WTC11 (cell line): ENCODE measurements at places on chromosomes 16 and 17.
A peak's percentile ranks its signal among the peaks of the same experiment; 100 is the strongest.

GRCh38 chr17:49523706-49524472 lies 28.8 kb downstream of the NGFR start:
- peak; percentile 9 for DNase-seq

GRCh38 chr17:80921741-80922579 lies 69.7 kb upstream of the CHMP6 start:
- no peak for DNase-seq

DNA sequence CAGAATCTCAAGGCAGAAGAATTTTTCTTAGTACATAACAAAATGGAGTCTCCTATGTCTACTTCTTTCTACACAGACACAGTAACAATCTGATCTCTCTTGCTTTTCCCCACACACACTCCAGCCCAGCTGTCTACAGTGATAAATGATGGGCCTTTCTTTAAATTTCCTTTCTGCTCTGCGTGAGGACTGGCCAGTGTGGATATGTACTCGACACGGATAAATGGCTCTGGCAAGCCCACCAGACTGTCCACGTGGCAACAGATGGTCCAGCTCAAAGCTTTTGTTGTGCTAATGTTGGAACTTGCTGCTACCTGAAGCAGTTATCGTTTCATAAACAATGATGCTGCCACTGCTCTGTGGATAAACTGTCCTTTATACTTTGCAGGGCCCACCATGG lies 410.7 kb downstream of the TMEM114 start:
- DNase-seq, result no peak

GRCh38 chr17:74972973-74973328 lies 392 bp upstream of the HID1 start:
- no peak for DNase-seq

DNA sequence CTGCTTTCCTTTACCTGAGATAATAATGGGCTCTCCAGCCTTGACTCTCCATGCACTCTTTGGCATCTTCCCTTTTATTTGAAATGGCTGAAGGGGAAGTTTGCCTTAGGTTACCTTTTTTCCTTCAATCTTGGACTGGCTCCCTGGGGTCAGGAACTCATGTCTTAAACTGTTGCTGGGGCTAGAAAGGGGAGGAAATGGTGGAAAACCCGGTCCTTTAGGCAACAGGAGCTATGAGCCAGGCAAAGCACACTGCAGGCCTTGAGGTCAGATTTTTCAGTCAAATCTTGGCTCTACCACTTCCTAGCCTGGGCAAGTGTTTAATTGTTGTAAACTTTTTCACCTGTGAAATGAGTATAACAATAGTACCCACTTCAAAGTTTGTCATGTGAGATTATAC lies 30.2 kb downstream of the MINK1 start:
- DNase-seq, result no peak

DNA sequence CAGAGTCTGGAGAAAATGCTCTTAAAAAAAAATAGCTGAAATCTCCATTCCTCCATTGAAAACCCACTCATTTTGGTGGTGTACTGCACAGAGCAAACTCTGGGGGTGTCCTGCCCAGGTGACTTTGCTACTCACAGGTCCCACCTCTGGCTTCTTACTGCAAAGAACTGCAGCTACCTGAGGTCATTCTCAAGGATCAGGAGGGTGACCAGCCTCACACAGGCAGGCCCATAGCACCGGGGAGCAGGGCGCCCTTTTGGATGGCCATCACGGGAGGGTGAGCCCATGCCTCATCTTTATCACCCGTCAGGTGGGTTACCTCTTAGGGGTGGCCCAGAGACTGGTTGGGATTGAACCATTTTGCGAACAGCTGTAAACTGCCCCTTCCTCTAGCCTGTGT lies 32.6 kb upstream of the BRD7 start:
- DNase-seq, result no peak

DNA sequence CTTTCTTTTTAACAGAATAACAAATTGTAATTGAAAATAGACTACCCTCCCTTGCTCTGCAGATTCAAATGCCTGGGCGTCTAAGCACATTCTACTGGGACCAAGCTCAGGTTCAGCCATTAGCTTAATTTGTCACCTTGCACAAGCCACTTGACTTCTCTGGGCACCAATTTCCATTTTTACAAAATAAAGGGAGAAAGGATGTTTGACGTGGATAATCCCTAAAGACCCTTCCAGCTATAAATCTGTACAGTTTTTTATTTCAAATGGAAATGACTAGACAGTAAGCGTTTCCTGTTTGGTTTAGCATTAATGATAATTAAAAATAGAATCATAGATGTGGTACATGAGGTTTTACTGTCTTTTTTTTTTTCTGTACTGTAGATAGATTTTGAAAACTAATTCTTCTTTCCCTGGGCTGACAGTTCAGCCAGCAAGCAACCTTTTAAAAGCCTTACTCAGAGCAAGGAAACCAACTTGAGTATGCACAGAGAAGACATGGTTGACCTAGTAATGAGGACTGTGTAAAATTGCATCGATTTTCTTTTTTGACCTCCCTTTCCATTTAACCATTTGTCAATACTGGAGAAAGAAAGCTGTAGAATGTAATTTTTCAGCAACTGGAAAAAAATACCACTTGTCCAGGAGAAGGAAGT lies 1329.5 kb upstream of the CDH8 start:
- no peak for DNase-seq

- no peak for DNase-seq
Measured at GRCh38 chr16:27319257-27319965, 5.6 kb downstream of the IL4R start.
